ENCODE measurements at places on chromosomes 12 and 14. TPM values are rescaled to one million over a fixed set of nuclear protein-coding genes. Genes with fewer than 3 reads are reported as not detected.
A peak's percentile ranks its signal among the peaks of the same experiment; 100 is the strongest.

- no peak overlapping the region for H3K27ac ChIP-seq
- peaks cover 12% of the 10 kb centered on the region for H3K27me3 ChIP-seq
- no peak for DNase-seq
- no peaks in the 10 kb centered on the region for H3K36me3 ChIP-seq
- no peak overlapping the region for H3K4me3 ChIP-seq
These were observed 15.1 kb downstream of the SERPINA5 start for GRCh38 chr14:94596361-94596760.

DNA sequence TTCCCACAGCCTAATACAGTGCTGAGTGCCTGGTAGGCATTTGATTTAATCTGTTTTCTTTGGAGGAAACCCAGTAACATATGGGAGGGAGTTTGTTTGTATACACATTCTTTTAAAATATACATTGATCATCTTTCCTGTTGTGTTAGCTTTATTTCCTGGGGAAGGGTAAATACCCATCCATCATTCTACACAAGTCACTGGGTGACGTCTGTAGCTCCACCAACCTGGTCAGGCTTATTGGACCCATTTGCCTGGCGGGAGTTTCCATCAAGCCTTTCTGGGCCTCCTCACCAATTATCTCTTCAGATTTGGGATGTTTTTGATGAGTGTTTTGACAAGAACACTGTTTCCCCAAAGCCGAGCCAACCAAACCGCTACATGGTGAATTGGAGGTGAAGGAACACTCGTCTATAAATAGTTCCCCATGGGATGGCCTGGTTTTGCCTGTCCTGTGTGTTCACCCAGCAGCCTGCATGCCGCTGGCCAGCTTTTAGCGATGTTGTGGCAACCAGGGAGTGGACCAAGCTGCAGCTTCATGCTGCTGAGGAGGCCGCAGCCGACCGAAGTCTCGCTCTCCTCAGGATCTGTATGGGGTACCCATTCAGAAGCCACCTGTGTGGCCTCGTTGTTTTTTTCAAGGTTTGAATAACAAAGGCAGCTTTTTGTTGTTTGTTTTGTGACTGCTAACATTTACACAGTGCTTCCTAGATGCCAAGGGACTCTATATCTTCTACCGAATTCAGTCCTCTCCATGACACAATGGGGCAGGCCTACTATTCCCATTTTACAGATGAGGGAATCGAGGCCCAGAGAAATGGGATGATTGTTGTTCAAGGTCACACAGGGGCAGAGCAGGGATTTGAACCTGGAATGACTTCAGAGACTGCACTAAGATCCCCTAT lies 22.6 kb downstream of the PLXNC1 start:
- no peak for DNase-seq
- peaks cover 70% of the 10 kb centered on the region for H3K4me1 ChIP-seq
- no peak overlapping the region for H3K4me3 ChIP-seq
- H3K27me3 ChIP-seq, result no peaks in the 10 kb centered on the region
- no peak overlapping the region for H3K27ac ChIP-seq

DNA sequence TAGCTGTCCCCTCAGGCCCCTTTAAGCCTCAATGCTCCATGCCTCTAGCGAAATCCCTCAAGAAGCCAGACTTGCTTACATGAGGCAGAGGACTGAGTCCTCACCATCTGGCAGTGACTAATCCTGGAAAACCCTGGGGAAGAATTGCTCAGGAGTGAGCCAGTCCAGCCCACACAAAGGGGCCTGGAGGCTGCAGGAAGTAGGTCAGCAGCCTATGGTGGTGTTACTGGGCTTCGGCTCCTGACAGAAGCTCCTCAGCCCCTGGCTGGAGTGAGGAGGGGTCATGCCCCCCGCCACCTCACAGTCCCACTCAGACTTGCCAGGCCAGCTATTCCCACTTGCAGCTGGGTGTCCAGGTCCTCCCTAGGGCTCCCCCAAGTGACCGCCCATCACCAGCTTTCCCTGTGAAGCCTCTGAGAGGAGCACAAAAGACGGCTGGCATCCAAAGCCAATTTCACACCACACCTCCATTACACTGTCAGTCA lies 250.5 kb downstream of the DPF3 start:
- H3K36me3 ChIP-seq, result peaks cover 2% of the 10 kb centered on the region
- H3K4me3 ChIP-seq, result no peak overlapping the region
- H3K4me1 ChIP-seq, result no peaks in the 10 kb centered on the region
- H3K27ac ChIP-seq, result no peak overlapping the region

- H3K27ac ChIP-seq, result no peak overlapping the region
- no peak for DNase-seq
- H3K27me3 ChIP-seq, result no peaks in the 10 kb centered on the region
- H3K4me1 ChIP-seq, result no peaks in the 10 kb centered on the region
- no peaks in the 10 kb centered on the region for H3K36me3 ChIP-seq
These were observed 15.4 kb upstream of the TMEM120B start for GRCh38 chr12:121697093-121697698.

DNA sequence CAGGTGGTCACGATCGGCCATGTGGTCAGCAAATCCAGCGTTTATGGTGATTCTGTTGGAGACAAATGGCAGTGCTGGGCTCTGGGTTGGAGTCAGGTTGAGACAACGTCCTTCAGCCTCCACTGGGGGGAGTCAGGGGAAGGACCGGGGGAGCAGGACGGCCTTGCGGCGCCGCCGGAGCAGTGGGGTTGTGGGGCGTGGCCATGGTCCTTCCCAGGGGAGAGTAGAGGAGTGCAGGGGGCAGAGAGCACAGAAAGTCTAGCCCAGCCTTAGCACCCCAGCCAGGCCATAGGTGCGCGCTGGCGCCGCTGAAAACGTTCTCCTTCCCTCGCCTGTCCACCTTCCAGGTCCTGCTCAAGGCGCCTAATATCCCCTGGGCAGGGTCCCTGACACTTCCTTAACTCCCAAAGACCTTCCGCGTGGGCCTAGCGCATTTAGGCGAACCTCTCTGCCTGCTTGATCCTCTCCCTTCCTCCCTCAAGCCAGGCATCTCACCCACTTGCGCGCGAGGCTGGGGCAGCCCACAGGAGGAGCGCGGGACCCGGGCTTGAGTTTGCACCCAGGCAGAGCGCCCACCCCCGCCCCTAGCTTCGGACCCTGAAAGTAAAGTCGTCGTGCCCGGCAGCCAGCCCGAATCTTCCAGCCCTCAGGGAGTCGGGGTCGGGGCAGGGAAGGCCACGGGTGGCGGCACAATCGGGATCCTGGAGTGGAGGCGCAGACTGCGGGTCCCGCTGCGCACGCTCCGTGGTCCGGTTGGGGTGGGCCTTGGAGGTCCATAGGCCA lies 3.1 kb upstream of the KIF26A start:
- H3K36me3 ChIP-seq, result no peaks in the 10 kb centered on the region
- peak; percentile 46 for DNase-seq
- peaks cover 58% of the 10 kb centered on the region for H3K27me3 ChIP-seq
- H3K4me3 ChIP-seq, result peak overlapping the region; percentile 53
- H3K4me1 ChIP-seq, result peaks cover 6% of the 10 kb centered on the region
- no peak overlapping the region for H3K27ac ChIP-seq

DNA sequence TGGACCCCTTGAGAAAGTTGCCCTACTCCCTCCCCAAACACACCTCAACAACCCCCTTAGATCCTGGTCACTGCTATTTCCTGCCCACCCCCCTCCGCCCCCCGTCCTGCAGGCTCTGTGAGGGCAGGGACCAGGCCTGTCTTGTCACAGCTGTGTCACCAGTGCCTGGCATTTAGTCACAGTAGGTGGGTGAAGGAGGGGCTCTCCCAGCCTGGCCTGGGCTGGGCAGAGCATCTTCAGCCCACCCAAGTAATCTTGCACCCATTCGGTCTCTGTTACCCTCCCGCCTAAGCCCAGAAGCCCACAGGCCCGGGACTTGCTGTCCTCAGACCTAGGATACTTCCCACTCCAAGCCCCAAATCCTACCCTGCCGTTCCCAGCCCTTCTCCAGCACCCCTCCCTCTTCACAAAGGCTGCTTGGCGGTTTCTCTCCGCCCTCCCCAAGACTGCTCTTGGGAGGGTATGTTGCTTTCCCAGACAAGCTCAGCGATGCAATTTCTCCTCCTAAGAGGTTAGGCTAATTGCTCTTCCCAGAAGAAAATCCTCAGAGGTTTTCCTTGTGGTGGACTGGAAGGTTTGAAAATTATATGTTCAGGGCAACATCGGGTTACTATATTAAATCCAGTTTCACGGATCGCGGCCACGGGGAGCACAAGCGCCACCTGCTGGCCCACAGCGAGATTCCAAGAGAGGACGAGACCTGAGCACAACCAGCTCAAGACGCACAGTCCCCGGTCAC lies 50.8 kb upstream of the ZFP36L1 start:
- H3K36me3 ChIP-seq, result peaks cover 16% of the 10 kb centered on the region
- H3K27ac ChIP-seq, result peak overlapping the region; percentile 49
- H3K4me3 ChIP-seq, result peak overlapping the region; percentile 58

DNA sequence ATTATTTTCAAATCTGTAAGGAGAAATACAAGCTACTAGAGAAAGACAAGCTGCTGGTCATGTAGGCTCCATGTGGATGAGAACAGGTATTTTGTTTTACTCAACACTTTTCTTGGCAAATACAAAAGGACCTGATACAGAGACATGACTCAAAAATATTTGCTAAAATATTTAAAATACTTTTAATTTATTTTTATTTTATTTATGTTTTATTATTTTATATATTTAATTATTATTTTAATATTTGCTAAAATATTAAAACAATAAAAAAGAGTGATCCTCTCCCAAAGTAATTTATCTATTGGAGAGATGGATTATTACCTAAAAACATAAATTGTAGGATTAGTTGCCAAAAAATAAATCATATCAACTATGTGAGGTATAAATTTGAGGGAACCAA lies 808.9 kb upstream of the SEL1L start:
- H3K27ac ChIP-seq, result no peak overlapping the region
- H3K4me3 ChIP-seq, result no peak overlapping the region
- DNase-seq, result no peak
- no peaks in the 10 kb centered on the region for H3K27me3 ChIP-seq
- no peaks in the 10 kb centered on the region for H3K36me3 ChIP-seq

RHOJ gene
- total RNA-seq, result not detected

LHX5 gene
- total RNA-seq, result not detected

CPSF6 gene
- total RNA-seq, result 133 TPM

GTF2H3 gene
- 95.9 TPM for total RNA-seq

CCDC177 gene
- total RNA-seq, result not detected

METTL17 gene
- total RNA-seq, result 99.1 TPM

Measured in activated naive CD8-positive, alpha-beta T cell treated with anti-CD3 and anti-CD28 coated beads for 36 hours (primary cell).